ENCODE measurements at places on chromosomes 4 and X.
A peak's percentile ranks its signal among the peaks of the same experiment; 100 is the strongest.

- peak; percentile 5 for DNase-seq
Measured at GRCh38 chr4:106186201-106186600, 129.8 kb downstream of the TBCK start.

DNA sequence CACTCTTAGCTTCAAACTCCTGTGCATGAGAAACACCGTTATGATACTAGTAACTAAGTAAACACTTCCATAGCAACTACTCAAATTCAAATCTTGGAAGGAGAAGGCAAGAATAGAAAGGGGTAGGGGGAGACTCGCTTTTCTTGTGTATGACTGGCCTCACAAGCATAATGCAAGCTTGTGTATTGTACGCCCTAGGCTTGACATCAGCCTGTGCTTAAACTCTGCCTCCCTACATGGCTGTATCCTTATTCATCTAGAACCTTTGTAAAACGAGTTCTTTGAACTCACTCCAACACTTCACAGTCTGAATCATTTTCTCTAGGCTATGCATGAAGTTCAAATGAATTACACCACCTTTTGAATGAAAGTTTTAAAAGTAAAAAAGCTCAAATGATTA is 1071.2 kb upstream of the ADGRL3 start:
- no peak for DNase-seq

- no peak for DNase-seq
Measured at GRCh38 chrX:29155286-29155685, 568.0 kb downstream of the IL1RAPL1 start.

DNA sequence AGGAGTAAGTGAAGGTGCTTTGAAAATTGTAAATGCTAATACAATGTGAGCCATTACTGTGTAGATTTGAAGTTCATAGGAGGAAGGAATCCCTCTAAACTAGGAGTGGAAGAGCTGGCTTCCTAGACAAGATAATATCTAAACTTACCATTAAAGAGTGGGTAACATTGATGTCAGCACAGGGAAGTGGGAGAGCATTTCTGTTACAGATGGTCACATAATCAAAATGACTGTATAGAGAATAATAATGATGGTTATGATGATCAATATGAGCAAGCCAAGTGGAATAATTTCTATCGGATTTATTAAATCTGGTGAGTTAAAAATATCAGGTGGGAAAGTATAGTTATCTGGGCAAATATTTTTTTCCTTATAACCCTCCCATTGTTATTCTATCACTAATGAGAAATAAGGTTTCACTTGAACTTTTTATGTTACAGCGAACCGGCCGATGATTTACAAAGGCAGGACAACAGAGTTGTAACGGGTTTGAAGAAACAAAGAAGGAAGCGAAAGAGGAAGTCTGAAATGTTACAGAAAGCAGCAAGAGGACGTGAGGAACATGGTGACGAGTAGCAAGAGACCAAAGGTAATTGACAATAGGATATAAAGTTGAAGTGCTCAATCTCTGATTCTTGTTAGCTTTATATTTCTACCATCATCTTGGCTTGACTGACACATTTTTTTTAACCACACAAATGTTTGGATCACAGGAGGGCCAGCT is 43.5 kb downstream of the FMR1NB start:
- DNase-seq: no peak

DNA sequence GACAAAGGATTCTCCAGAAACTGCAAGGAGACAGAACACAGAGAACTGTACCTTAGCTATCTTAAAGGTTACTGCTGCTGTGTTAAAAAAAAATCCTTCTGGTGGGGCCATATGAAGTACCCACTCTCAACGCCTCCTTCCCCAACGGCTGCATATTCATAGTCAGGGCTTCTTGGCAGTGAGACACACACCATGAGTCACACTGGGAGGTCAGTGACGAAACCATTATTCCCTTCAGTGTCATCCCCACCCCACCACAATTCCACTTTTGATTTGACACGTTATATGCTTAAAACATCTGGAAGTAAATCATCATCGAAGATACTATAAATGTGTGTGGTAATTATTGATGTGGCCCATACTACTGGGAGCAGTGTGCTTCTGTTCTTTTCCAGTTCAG is 271.5 kb downstream of the LDB2 start:
- peak; percentile 95 for DNase-seq

GRCh38 chr4:122278976-122279375 is 99.8 kb upstream of the ADAD1 start:
- DNase-seq: no peak

DNA sequence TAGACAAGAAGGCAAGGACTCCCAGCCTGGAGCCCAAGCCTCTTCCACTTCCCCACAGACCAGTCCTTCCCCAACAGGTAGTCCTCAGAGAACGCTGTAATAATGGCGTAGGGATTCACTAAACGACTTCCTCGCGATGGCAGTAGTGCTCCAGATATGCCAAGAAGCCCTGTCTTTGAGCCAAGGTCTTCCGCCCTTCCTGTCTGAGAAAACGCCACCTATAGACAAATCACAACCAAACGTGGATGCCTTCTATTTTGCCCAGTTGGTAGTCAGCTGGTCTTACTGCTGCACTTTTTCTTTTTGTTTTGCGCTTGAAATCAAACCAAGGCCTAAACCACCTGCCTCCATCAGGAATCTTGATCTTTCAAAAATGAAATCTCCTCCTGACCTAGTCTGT is 203.3 kb downstream of the OR13H1 start:
- no peak for DNase-seq
